ENCODE measurements at places on chromosomes 6 and 20.

- DNase-seq, result peak; percentile 81
Measured at GRCh38 chr20:50478162-50478990, 31.8 kb upstream of the PTPN1 start.

DNA sequence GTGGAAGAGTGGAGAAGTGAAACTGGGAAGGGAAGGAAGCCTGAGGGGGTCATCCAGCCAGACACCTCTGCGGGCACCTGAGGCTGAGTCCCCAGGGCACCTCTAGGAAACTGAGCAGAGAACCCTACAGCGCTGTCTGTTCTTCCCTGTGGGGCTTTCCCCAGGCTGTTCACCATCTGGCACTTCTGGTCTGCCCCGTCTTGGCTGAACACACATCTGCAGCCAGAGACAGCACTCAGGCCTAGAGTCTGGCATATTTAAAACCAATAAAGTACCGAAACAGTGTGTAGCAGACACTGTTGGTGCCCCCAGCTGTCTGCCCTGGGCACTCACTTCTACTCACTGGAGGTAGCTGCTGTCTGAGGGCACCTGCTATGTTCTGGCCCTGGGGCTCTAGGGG is 9.4 kb upstream of the ARFGEF2 start:
- no peak for DNase-seq

DNA sequence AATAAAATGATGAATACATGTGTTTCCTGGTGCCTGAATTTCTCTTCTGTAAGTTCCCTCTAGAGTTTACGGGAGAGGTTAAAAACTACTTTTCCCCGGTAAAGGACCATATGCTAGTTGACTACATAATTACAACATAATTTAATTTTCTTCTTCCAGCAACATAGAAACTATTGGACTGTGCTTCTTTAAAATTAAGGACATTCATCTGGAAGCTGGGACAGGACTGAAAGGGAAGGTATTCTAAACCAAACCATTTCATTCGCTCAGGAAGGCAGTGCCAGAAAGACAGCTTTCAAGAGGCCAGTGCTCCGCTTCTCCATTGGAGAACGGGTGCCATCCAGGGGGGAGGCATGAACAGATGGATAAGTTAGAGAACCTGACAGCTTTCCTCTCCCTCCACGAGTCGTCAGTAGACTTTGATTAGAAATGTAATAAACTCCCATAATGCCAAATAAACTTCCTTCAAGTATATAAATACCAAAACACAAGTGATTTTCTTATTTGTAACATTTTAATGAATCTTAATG is 458.0 kb upstream of the SOX4 start:
- no peak for DNase-seq

- no peak for DNase-seq
Measured at GRCh38 chr6:142336787-142337186, 35.0 kb downstream of the ADGRG6 start.

GRCh38 chr20:23143098-23143497 is 57.0 kb upstream of the CD93 start:
- peak; percentile 59 for DNase-seq

Data from CD4-positive, alpha-beta T cell treated with Interleukin-1 beta for 1 hour (primary cell).